ENCODE measurements at places on chromosomes 2 and 18. TPM values are rescaled to one million over a fixed set of nuclear protein-coding genes. Genes with fewer than 3 reads are reported as not detected.

Gene DLGAP1
- polyA plus RNA-seq: not detected

- no peak for DNase-seq
Measured at GRCh38 chr18:38010971-38011857, 445.6 kb upstream of the CELF4 start.

- DNase-seq: no peak
Measured at GRCh38 chr18:52451851-52452250, 111.9 kb downstream of the DCC start.

- DNase-seq: no peak
Measured at GRCh38 chr2:226136739-226137138, 662.9 kb downstream of the IRS1 start.

- DNase-seq: no peak
Measured at GRCh38 chr2:117858336-117858735, 43.8 kb downstream of the DDX18 start.

DNA sequence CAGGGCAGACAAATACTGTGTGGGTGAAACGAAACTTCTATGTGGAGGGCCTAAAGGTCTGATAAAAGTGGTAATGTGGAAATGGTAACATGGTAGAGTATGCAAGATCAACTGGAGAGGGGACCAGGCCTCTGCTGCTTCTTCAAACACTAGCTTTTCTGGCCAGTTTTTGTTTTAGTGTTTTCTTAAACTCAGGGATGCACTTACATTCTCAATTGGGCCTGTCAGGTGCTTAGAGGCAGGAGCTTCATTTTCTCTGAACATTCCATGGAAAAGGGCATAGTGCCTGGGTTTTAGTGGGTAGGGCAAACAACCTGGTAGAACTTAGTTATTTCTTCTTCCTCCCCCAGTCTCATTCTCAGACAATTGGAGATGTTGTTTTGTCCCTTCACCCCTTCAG lies 10.5 kb upstream of the ST3GAL5 start:
- DNase-seq: no peak

- DNase-seq: no peak
Measured at GRCh38 chr2:75142081-75142480, 57.2 kb downstream of the TACR1 start.

GRCh38 chr18:62368100-62368499 lies 43.0 kb downstream of the TNFRSF11A start:
- DNase-seq: no peak
